Upper lobe of right lung (tissue), 1 donor: ENCODE measurements at places on chromosomes 1 and 21. TPM values are rescaled to one million over a fixed set of nuclear protein-coding genes. Genes with fewer than 3 reads are reported as not detected.

LUZP1 gene
- 36.4 TPM for total RNA-seq

AMY1C gene
- 8.7 TPM for total RNA-seq

GRHL3 gene
- 0.55 TPM for total RNA-seq

GRCh38 chr1:201038186-201038876, 14.8 kb upstream of the KIF21B start:
- no peaks in the 10 kb centered on the region for H3K4me1 ChIP-seq
- H3K4me3 ChIP-seq: no peak overlapping the region
- H3K27me3 ChIP-seq: peaks cover 5% of the 10 kb centered on the region
- H3K27ac ChIP-seq: no peak overlapping the region
- H3K36me3 ChIP-seq: no peaks in the 10 kb centered on the region

DNA sequence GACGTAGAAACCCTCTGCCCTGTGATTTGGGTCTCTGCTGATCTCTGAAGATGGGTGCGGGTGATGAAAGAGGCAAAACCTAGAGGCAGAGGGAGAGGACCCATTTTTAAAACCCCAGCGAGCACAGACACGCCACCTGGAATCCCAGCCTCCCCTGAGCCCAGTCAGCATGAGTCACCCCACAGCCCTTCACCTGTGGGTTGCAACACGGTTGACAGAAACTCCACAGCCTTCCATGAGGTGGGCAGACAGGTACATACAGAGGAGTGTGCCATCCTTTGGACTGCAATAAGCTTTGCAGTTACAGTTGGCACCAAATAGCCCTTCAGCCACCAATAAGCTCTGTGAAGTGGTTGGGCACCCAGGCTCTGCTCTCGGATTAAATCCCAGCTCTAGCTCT, 2.1 kb upstream of the GRHL3 start:
- peaks cover 14% of the 10 kb centered on the region for H3K4me1 ChIP-seq
- no peaks in the 10 kb centered on the region for H3K36me3 ChIP-seq
- no peak overlapping the region for H3K4me3 ChIP-seq
- no peak overlapping the region for H3K27ac ChIP-seq

DNA sequence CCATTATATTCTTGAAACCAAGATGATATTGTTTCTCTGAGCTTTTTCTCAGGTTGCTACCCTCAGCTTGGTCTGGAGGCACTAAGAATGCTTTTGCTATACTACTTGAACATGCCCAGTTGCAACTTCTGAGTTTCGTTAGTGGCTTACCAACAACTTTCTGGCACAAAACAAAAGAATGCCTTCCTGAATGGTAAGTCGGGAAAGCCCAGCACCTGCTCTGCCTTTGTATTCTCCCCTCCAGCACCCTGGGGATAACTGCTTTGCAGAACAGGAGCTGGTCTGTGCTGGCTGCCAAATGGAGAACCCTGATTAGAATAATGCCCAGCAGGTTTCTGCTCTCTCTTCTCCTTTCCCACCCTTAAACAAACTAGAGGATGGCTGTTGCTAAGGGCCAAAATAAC, 149.3 kb downstream of the TGFB2 start:
- H3K27ac ChIP-seq: no peak overlapping the region
- DNase-seq: no peak
- no peak overlapping the region for H3K4me3 ChIP-seq
- H3K4me1 ChIP-seq: peaks cover 6% of the 10 kb centered on the region
- H3K27me3 ChIP-seq: no peaks in the 10 kb centered on the region

- H3K27ac ChIP-seq: no peak overlapping the region
- peaks cover 4% of the 10 kb centered on the region for H3K4me1 ChIP-seq
- peak overlapping the region; percentile 58 for H3K4me3 ChIP-seq
- no peak for DNase-seq
- peaks cover 33% of the 10 kb centered on the region for H3K27me3 ChIP-seq
Observed at GRCh38 chr1:156675210-156676113, 1.7 kb downstream of the NES start.

- H3K4me1 ChIP-seq: peaks cover 43% of the 10 kb centered on the region
- DNase-seq: peak; percentile 67
- no peak overlapping the region for H3K4me3 ChIP-seq
Observed at GRCh38 chr21:45319461-45320211, 31.9 kb upstream of the POFUT2 start.

DNA sequence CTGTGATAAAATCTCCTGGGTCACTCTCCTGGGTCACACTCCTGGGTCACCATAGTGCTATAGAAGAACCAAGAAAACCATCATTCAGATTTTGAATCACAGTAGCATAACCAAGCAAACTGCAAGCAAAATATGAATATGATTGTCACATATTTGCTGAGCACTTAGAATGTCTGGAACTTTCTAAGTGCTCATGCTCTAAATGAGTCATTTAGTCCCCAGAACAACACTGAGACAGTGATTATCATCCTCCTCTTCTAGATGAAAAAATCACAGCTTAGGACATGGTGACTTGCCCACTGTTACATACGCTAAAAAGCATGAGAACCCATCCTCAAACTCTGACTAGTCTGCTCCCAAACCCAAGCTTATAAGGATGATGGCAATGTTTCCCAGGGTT, 39.5 kb upstream of the DDAH1 start:
- DNase-seq: no peak
- no peaks in the 10 kb centered on the region for H3K36me3 ChIP-seq
- H3K4me1 ChIP-seq: peaks cover 6% of the 10 kb centered on the region

CHIA gene
- 6.3 TPM for total RNA-seq

DNA sequence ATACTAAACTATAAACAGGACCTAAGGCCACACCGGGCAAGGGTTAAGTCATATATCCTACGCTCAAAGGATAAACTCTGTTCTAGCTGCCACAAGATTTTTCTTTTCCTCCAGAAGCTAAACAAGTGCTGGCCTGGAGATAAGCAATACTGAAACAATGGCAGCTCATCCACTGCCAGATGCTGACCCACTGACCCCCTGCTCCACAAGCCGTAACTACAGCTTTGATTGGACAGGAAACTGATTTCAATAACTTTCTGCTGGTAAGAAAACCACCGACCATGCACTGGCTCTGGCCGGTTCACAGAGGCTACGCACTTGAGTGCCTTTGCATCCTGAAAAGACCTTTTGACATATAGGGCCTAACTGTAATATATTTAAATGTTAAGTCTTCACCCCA, 51.3 kb upstream of the PLA2G2C start:
- H3K27me3 ChIP-seq: peaks cover 42% of the 10 kb centered on the region
- no peak overlapping the region for H3K4me3 ChIP-seq
- H3K27ac ChIP-seq: no peak overlapping the region
- no peaks in the 10 kb centered on the region for H3K4me1 ChIP-seq
- no peak for DNase-seq
- no peaks in the 10 kb centered on the region for H3K36me3 ChIP-seq

GRCh38 chr1:217190359-217190758, 440.5 kb downstream of the GPATCH2 start:
- H3K36me3 ChIP-seq: no peaks in the 10 kb centered on the region
- H3K4me1 ChIP-seq: no peaks in the 10 kb centered on the region
- no peak for DNase-seq
- H3K27me3 ChIP-seq: no peaks in the 10 kb centered on the region

GRCh38 chr1:33633019-33633801, 160.8 kb downstream of the ZSCAN20 start:
- H3K36me3 ChIP-seq: no peaks in the 10 kb centered on the region
- peak; percentile 90 for DNase-seq

GRCh38 chr1:24266398-24266941, 52.7 kb upstream of the GRHL3 start:
- no peaks in the 10 kb centered on the region for H3K4me1 ChIP-seq
- H3K27me3 ChIP-seq: no peaks in the 10 kb centered on the region
- no peak for DNase-seq
- H3K27ac ChIP-seq: no peak overlapping the region
- H3K4me3 ChIP-seq: no peak overlapping the region
- no peaks in the 10 kb centered on the region for H3K36me3 ChIP-seq

PTCH2 gene
- 0.64 TPM for total RNA-seq

FAM110D gene
- 6.9 TPM for total RNA-seq

TNFRSF14 gene
- 133 TPM for total RNA-seq

DNA sequence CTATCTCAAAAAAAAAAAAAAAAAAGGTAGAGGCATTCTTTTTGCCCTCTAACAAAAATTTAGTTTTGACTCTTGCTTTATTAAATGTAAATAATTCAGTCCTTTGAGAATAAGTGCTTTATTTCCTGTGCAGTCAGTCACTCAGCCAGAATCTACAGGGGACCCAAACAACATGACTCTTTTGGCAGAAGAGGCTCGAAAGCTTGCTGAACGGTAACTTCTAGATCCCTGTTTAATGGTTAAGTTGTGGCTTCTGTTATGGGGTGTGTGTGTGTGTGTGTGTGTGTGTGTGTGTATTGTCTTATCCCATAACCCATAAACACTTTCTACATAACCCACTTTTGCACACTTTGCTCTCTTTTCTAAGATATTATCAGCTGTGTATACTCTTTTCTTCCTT, 54.9 kb upstream of the LAMC2 start:
- peaks cover 83% of the 10 kb centered on the region for H3K36me3 ChIP-seq
- no peaks in the 10 kb centered on the region for H3K27me3 ChIP-seq
- DNase-seq: no peak
- H3K4me3 ChIP-seq: no peak overlapping the region
- no peak overlapping the region for H3K27ac ChIP-seq
- no peaks in the 10 kb centered on the region for H3K4me1 ChIP-seq

AIM2 gene
- 3.0 TPM for total RNA-seq

DNA sequence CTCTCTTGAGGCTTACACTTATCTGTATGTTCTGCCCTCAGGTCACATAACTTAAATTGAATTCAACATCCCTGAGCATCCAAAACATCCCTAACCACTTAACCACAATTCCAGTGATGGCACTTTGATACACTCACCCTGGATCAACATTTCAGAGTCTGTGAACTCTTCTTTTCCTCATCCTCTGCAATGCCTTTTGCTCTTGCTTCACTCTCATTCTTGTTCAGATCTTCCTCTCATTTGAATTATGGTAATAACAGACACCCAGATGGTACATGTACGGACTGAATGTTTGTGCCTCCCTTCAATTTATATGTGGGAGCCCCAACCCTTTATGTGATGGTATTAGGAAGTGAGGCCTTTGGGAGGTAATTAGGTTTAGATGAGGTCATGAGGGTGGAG, 33.4 kb downstream of the PTGER3 start:
- DNase-seq: no peak
- no peaks in the 10 kb centered on the region for H3K4me1 ChIP-seq
- H3K36me3 ChIP-seq: no peaks in the 10 kb centered on the region
- H3K4me3 ChIP-seq: no peak overlapping the region
- no peaks in the 10 kb centered on the region for H3K27me3 ChIP-seq
- H3K27ac ChIP-seq: no peak overlapping the region

GRCh38 chr1:203592156-203592555, 34.5 kb upstream of the ATP2B4 start:
- no peaks in the 10 kb centered on the region for H3K27me3 ChIP-seq
- H3K27ac ChIP-seq: no peak overlapping the region
- H3K4me3 ChIP-seq: no peak overlapping the region
- no peaks in the 10 kb centered on the region for H3K36me3 ChIP-seq

HUNK gene
- total RNA-seq: 2.0 TPM

DNA sequence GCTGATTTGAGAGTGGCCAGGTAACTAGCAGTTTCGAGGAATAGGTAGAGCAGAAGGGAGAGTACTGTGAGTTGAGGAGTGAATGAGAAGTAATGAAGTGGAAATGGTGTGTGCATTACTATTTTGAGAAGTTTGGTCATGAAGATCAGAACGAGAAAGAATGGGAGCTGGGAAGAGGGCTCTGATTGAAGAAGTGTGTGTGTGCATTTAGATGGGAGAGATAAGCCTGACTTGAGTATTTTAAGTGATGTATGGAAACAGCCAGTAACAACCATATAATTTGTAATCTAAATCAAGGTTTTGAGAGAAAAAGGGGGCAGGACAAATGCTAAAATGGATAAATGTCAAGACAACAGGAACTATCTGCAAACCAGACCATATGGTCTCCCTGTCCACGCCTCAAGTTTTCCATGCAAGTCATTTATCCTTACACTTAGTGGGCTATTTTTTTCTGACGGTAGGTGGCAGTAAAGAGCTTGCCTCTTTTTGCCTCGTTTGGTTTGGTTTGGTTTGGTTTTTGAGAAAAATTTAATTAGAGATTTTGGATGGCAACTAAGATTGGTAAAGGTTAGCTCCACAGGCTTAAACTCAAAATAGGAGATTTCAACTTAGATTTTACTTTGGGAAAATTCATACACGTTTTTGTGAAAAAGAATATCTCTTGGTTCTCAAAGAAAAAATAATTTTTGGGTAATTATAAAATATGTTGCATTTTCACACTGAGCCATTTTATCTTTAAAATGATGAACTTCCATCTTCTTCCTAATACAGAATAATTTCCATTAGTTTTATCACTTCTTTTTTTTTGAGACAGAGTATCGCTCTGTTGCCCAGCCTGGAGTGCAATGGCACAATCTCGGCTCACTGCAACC, 9.5 kb upstream of the B3GALNT2 start:
- H3K27me3 ChIP-seq: no peaks in the 10 kb centered on the region
- no peak overlapping the region for H3K4me3 ChIP-seq
- no peaks in the 10 kb centered on the region for H3K4me1 ChIP-seq
- H3K27ac ChIP-seq: no peak overlapping the region
- H3K36me3 ChIP-seq: no peaks in the 10 kb centered on the region

DNA sequence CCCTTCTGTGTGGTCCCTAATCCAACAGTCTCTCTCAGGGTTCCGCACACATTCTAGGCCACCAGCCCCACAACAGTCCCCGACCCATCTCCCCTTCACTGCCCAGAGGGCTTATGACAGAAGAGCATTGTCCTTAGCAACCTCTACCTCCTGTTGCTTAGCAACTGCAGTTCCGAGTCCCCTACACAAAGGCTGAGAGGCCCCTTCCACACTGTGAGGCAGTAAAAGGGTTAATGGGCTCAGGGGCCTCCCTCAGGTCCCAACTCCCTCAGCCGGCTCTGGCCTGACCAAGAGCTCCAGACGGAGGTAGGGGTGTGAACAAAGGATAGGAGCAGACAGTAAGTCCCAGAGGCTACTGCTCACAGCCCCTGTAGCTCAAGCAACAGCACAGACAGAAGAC, 4.3 kb downstream of the IGSF9 start:
- no peak overlapping the region for H3K4me3 ChIP-seq
- peaks cover 8% of the 10 kb centered on the region for H3K27me3 ChIP-seq
- peaks cover 13% of the 10 kb centered on the region for H3K4me1 ChIP-seq
- DNase-seq: peak; percentile 33

PIGK gene
- 29.9 TPM for total RNA-seq

RCSD1 gene
- total RNA-seq: 14.8 TPM

TFF3 gene
- 19.6 TPM for total RNA-seq

PRDM2 gene
- total RNA-seq: 46.7 TPM

SHISAL2A gene
- 0.81 TPM for total RNA-seq

SLC22A15 gene
- total RNA-seq: 25.7 TPM
